ENCODE measurements at places on chromosomes 2 and 18.

GRCh38 chr2:180983468-180984242 lies 3.2 kb downstream of the UBE2E3 start:
- no peak for DNase-seq

DNA sequence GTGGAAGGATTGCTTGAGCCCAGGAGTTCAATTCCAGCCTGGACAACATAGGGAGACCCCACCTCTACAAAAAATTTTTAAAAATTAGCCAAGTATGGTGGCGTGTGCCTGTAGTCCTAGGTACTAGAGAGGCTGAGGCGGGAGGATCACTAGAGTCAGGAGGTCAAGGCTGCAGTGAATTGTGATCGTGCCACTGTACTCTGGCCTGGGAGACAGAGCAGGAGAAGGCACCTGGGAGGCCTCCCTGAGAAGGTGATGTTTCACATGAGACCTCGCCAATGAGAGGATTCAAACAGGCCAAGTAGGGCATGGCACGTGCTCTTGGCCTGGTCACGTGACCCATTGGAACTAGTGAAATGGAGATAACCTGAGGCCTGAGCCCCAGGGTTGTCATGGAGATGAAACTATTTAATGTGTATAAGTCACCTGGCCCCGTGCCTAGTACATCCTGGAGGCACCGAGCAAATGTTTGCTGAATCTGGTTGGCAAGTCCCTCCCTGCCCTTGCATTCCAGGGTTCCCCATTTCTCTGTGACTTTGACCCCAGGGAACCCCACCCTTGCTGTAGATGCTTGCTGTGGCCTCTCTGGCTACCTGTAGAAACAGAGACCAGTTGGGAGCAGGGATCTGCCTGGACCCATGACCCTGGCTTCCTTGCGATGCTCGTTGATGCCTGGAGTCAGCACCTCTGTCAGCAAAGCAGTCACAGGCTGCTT lies 26.1 kb upstream of the ROCK2 start:
- no peak for DNase-seq

GRCh38 chr18:5237083-5237722 lies 40.1 kb upstream of the AKAIN1 start:
- DNase-seq: peak; percentile 14

DNA sequence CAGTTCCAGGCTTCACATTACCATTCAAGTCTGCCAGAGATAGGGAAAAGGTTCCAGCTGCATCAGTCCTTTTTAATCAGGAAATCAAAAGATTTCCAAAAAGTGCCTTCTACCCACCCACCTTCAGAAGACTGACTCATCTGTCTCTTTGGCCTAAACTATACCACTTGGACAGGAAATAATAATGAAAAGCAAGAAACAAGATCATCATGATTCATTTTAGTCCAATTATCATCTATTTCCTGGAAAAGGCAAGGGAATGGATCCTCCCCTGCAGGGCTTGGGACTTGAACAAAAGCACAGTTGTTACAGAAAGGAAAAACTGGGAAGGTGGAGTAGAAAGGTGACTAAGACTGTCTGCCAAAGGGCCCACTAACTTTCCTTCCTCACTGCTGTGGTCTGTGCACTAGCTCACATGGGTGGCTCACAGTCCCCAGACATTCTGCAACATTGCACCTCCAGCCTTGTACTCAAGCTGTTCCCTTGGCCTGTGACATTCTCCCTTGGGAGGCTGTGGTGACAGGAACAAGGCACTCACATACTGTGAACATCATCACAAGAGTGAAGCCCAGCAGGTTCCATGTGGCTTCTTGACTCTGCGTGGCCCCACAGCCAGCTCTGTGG lies 75.3 kb downstream of the VSNL1 start:
- no peak for DNase-seq

- no peak for DNase-seq
These were observed 310.3 kb upstream of the CYP26B1 start for GRCh38 chr2:72457801-72458516.

GRCh38 chr2:20156836-20157192 lies 68.1 kb downstream of the SDC1 start:
- no peak for DNase-seq

GRCh38 chr2:121196132-121196848 lies 88.7 kb downstream of the TFCP2L1 start:
- no peak for DNase-seq

- no peak for DNase-seq
These were observed 158.9 kb downstream of the SEPTIN10 start for GRCh38 chr2:109454765-109455394.

GRCh38 chr2:207871506-207871905 lies 101.8 kb upstream of the FZD5 start:
- no peak for DNase-seq

- no peak for DNase-seq
These were observed 51.2 kb downstream of the MAP3K20 start for GRCh38 chr2:173126819-173127218.

- DNase-seq: peak; percentile 67
These were observed 78.4 kb downstream of the LIMS1 start for GRCh38 chr2:108612514-108613183.

GRCh38 chr2:68997401-68997800 lies 15.6 kb upstream of the ANTXR1 start:
- no peak for DNase-seq

DNA sequence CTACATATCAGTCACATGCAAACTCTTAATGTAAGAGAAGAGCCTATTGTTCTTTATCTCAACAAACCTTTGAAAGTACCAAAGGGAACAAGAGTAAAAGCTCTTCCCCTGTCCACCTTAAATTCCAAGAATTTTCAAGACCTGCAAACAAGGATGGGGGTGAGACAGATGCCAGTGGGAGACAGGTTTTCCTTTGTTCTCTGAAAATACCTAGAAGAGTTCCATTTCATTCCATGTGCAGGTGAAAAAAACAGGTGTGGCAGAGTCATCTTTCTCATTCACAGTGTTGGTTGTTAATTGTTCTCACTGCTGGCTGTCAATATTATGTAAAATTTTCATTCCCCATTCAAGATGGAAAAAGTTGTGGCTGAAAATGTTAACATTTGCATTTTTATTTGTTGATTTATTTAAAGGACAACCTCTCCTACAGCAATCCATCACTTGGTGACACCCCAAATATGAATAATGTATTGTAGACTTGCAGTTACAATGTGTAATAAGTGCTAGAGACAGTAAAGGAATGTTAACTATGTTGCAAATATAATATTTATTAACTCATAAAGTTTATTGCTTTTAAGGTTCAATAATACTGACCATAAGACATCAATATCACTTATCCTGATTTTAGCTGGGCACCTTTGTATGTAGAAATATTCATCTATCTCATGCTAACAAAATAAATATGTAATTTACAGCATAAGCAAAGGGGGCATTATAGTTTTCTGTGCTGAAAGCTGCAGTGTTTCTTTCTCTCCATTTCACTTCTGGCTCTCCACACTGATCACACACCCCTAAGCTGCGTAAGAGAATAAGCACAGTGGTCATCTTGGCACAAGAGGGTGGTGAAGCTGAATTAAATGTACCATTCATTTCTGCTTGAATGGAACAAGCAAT lies 347.0 kb downstream of the KIAA1328 start:
- no peak for DNase-seq

DNA sequence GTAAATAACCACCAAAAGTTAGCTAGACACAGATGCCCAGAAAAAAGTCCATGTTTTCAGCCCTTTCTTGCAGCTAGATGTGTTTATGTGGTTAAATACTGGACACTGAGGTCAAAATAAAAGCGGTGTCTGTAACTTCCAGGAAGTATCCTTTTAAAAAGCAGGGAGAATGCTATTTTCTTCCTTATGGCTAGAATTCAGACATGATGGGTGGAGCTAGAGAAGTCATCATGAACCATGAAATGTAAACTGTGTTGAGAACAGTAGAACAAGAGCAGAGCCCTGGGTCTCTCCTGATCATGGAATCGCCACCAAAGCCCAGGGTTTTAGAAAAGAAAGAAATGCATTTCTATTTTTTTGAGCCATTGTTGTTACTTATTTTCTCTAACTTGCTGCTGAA lies 41.3 kb upstream of the GALNT3 start:
- no peak for DNase-seq

All from stimulated activated CD4-positive, alpha-beta T cell treated with anti-CD3 and anti-CD28 coated beads, Interleukin-12 subunit alpha, Interleukin-12 subunit beta, amount 100 ng/mL, for 48 hours (primary cell).